Aorta (tissue), 5 donors: ENCODE measurements at places on chromosomes 11 and 22. TPM values are rescaled to one million over a fixed set of nuclear protein-coding genes. Genes with fewer than 3 reads are reported as not detected.

- DNase-seq: no peak
Measured at GRCh38 chr11:6771926-6772893, at the start of gene OR2AG2. Gene OR2AG2, minus strand, starts transcription at chr11:6771976. Its CDS starts 3,019 bp downstream, at chr11:6768957.

DNA sequence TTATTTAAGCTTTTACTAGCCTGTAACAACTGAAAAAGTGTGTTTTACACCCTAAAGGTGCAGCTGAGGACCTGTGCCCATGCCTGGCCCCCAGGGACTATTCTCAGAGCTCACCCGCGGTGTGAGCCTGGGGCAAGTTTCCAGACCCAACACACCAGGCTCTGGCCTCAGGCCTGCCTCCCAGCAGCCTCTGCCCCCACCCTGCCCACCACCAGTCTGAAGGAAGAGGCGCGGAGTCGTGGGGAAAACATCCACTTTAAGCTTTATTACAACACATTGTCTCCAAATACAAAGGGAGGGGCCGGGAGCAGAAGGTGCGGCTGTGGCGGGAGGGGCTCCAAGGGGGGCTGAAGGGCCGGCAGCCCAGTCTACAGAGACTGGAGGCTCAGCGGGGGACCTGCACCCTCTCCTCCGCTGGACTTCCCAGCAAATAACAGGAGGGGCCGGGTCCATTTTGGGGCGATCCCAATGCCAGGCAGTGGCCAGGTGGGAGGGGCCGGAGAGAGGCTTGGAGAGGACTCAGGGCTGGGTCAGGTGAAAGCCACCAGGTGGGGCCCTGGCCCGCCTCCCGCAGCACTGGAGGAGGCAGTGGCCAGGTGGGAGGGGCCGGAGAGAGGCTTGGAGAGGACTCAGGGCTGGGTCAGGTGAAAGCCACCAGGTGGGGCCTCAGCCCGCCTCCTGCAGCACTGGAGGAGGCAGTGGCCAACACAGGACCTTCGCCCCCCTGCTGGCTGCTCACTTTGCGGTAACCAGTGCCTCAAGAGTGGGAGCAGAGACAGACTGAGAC lies 18.1 kb downstream of the DUSP8 start:
- peak; percentile 77 for DNase-seq

DNA sequence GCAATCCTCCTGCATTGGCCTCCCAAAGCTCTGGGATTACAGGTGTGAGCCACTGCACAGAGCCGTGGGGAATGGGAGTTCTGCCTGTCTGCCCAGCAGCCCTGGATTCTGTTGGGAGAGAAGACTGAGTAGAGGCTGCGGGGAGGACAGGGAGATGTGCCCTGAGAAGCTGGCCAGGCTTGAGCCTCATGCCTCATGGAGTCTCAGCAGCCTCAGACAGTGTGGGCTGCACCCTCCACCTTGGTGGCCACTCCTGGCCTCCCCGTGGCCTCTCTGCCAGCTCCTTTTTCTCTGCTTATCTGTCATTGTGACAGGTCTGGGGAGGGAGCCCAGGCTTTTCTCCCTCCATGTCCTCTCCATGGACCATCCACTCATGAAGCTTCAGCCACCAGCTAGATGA lies 43.2 kb downstream of the DKK3 start:
- no peak for DNase-seq

GRCh38 chr22:46377525-46378425 lies 42.3 kb downstream of the TRMU start:
- DNase-seq: no peak

DNA sequence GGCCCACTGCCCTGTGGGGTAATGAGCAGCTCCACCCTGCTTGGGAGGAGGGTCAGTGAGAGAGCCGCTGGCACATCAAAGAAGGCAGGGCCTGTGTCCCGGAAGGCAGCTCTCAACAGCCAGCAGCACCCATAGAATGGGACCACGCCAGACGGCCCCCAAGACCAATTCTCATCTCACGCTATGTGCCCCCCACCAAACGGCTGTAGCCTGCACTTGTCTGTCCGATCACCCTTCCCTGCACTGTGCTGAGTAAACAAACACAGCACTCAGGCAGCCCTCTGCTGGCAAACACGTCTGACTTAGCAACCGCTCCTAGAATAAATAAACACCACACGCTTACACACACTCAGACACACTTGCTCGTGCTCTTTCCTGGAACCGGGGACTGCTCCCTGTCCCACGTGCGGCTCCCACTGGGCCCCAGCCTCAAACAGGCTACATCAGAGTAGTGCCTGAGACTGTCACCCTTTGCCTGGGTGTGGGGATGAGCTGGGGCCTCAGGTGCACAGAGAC lies 53.2 kb upstream of the CDON start:
- peak; percentile 89 for DNase-seq

Gene CABP7
- total RNA-seq: not detected

DNA sequence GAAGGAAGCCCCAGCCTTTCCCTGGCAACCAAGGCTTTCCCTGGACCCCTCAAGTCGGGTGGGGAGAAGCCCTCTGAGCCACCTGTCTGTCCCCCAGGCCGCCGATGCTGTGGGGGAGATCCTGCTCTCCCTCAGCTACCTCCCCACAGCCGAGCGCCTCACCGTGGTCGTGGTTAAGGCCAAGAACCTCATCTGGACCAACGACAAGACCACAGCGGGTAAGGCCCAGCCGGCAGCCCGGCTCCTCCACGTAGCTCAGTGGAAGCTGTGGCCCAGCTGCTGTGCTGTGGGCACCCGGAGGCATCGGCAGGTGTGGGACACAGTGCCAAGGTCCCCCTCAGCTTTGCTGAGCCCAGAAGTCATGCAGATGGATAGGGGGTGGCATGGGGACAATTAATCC lies 12.2 kb upstream of the RHOD start:
- DNase-seq: no peak

- no peak for DNase-seq
Measured at GRCh38 chr22:38766076-38766777, 10.4 kb upstream of the SUN2 start.

Gene GLYAT
- total RNA-seq: not detected

DNA sequence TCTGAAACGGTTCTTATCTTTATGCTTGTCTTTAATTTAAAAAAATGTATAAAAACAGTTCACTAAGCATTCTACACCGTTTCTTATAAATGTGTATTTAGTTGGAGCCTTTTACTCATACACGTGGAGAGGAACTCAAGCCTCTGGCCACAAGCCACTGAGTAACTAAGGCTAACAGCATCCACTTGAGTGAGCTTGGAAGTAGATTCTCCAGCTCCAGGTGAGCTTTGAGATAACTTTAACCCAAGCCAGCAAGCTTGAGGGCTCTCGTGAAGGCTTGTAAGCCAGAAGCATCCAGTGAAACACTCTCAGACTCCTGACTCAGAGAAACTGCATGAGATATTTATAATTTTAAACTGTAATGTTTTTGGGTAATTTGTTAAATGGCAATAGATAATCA lies 82.6 kb downstream of the ARHGAP20 start:
- DNase-seq: no peak

DNA sequence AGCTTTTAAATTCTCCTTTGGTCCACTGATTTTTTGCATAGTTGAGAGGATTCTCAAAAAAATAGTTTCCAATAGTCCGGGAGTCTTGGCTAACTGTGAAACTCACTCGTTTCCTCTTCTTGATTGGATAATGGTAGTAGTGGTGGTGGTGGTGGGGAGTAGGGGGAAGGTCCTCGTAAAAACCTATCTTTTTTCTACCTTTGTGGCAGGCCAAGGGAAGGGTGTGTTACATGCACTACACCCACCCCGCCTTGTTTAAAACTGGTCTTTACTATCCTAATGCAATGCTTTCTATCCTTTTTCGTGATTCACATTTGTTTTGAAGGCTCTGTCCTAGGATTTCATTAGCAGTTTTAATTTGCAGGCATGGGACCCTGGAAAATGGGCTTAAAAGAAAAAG lies 4.8 kb downstream of the TEAD1 start:
- no peak for DNase-seq

DNA sequence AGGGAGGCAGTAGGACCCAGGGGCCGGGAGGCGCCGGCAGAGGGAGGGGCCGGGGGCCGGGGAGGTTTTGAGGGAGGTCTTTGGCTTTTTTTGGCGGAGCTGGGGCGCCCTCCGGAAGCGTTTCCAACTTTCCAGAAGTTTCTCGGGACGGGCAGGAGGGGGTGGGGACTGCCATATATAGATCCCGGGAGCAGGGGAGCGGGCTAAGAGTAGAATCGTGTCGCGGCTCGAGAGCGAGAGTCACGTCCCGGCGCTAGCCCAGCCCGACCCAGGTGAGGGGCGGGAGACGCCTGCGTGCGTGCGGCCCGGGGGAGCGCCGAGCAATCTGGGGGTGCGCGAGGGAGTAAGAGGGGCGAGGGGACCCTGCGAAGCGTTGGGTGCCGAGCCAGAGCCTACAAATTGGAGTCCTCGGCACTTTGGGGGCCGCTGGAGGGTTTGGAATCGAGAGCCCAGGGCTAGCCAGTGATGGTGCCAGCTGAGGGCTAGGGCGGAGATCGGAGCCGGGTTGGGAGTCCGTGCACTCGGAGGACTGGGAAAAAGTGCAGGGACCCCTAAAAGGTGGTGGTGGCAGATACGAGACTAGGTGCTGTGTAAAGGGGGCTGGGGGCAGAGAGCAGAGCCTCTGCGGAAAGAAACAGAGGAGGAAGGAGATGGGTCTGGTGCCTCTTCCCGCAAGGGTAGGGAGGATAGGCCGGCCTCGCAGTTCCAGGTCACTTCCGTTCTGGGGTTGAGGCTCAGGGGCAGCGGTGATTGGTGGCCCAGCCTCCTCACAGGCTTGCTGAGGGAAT lies at the start of gene SERPINH1:
TSS of gene SERPINH1 (plus strand) at position 206 of the 788 bp plus-strand sequence. CDS start 4,097 bp downstream, outside the sequence.
- peak; percentile 94 for DNase-seq

DNA sequence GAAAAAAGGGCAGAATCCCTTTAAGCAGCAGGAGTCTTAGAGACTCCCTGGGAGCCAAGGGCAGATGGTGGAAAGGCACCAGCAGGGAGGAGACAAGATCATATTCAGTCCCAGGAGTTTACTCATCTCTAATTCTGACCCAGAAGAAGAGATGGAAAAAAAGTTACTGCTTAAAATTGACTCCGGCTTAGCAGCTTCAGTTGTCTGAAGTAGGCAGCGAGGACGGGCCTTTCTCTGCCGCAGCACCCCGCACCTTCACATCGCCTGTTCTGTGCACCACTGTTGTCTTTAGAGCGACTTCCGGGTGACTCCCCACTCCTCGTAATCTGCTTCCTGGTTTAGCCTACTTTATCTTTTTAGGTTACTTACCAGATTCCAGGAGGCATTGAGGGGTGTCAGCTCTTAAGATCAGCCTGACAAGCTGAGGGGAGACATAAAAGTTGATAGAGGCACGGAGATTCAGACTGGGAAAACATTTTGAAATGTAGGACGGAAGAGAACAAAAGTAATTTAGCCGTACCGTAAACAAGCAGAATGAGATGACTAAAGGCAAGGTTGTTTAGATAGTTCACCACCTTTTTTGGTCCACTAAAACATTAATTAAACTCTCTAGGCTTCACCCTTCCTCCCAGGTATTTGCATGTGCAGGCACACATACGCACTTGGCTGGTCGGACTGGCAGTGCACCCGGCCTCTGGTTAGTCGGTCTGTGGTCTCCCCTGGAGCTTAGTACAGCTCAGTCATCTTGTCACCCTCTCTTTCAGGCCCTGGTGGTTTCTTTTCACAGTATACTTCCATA lies 74.3 kb downstream of the CECR2 start:
- no peak for DNase-seq

Gene FOSL1
- 7.2 TPM for total RNA-seq

GRCh38 chr11:121648306-121648705 lies 195.5 kb upstream of the SORL1-AS1 start:
- DNase-seq: no peak
